ENCODE measurements at places on chromosomes 11 and 22.

- DNase-seq = no peak
Measured at GRCh38 chr22:40594924-40595323, 41.6 kb downstream of the MRTFA start.

- DNase-seq = no peak
Measured at GRCh38 chr22:19878461-19879245, 24.0 kb upstream of the GNB1L start.

DNA sequence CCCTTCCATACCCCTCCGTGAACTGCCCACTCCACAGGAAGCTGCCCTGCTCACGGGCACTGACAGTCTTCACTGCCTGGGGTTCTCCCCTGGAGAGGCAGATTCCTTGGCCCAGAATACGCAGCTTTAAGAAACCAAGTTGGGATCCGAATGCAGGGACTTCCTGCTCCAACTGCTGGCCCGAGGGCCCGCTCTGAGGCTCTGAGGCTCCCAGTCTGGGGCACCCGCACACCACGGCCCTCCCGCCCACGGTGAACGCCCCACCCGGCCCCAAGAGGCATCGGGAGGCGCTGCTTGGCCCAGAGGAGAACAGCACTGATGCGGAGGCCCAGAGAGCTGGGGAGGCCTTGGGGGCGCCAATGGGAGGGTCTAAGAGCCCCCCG lies 42.3 kb downstream of the IGF2 start:
- DNase-seq = no peak

DNA sequence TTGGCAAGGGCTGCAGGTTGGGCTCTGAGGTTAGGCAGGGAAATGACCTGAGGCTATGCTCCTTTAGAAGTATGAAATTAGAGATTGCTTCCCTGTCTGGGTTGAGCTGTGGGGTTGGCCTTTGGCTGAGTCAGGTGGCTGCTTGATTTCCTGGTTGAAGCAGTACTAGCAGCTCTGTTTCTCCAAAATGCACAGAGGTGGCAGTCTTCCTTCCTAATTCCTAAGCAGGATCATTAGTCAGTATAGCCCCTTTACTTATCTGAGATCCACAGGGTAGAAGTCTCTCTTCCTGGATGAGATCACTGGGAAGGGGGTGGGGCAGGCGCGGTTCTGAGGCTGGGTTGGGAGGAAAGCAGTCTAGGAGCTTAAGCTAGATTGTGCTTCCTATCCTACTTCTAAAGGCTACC lies 1917.5 kb downstream of the LRRC4C start:
- DNase-seq = no peak

DNA sequence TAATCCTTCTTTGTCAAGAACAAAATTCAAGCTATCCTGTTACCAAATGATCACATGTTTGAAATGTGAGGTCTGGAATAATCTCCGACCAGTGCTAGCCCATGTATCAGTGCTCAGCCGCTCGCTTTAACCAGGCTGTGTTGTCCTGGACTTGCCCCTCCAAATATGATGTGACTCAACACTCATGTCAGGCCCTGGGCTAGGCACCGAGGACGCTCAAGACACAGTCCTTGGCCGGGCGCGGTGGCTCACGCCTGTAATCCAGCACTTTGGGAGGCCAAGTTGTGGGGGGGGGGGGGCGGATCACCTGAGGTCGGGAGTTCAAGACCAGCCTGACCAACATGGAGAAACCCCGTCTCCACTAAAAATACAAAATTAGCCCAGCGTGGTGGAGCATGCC lies 54.1 kb upstream of the WNT7B start:
- no peak for DNase-seq

GRCh38 chr11:15106201-15106965 lies 8.3 kb upstream of the INSC start:
- DNase-seq = no peak

DNA sequence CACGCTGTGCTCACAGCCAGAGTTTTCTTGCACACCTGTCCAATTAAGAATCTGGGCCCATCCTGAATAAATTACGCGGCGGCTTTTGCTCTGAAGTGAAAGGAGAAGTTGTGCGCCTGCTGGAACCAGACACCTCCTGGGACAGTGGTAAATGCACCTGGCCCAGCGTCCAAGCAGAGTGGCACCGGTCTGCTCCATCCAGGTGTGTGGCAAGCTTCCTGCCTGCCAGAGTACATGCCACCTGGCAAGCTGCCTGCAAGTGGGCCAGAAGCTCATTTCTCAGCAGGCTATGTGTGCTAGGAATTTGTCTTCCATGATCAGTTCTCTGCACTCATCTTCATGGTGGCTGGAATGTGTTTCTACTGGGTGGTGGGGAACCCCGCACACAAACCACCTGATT lies 660.6 kb downstream of the ETS1 start:
- no peak for DNase-seq

- DNase-seq = no peak
Measured at GRCh38 chr22:41768430-41768829, 32.0 kb upstream of the CCDC134 start.

GRCh38 chr11:103552086-103552485 lies 442.9 kb downstream of the DYNC2H1 start:
- DNase-seq = no peak

- DNase-seq = no peak
Measured at GRCh38 chr11:78420796-78421209, 3.2 kb upstream of the GAB2 start.

DNA sequence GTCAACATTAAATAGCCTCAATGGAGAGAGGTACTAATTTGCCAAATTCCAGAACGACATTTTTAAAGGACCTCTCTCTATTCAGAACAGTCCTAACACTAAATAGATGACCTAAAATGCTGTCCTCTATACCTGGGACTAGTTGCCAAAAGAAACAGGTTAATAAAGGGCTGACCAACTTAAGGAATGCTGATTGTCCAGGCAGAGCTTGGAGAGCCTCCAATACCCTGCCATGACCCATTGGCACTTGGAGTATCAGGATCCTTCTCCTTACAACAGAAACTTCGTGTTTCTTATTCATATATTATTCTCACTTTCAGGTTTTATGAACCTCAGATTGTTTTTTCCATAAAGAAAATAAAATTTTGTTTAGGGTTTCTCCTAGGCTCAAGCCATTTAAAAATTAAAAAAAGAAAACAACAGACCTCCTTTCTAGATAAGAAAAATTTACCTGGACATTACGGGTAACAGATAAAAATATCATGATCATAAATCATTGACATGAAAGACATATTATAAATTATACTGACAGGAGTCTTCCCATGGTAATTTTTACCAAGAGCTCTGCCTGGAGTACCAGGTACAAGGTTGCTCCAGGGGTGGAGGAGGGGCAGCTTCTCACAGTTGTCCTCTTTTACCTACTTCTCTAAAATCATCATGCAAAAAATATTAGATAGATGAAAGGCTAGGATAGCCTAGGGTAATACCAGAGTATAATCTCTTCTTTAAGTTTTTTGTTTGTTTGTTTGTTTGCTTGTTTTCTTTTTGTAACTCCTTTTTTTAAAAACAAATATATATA lies 2.0 kb downstream of the LRRC4C start:
- no peak for DNase-seq

DNA sequence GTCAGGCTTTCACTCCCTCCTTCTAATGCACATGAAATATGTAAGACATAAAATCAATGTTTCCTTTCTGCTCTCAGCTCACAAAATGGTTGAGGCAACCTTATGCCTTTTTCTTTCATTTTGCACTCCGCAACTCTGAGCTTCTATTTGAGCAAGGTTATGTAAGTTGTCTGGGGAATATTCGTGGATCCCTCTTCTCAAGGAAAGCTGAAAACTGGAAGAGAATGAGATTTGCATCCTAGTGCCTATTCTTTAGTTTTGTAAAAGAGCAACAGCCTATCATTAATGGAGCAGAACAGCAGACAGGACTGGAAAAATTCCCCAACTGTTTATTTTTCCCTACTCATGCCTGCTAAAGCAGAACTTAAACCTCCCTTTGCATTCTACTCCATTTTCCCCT lies 141.7 kb downstream of the FAM76B start:
- DNase-seq = no peak

- no peak for DNase-seq
Measured at GRCh38 chr11:88555018-88555828, 217.7 kb upstream of the CTSC start.

DNA sequence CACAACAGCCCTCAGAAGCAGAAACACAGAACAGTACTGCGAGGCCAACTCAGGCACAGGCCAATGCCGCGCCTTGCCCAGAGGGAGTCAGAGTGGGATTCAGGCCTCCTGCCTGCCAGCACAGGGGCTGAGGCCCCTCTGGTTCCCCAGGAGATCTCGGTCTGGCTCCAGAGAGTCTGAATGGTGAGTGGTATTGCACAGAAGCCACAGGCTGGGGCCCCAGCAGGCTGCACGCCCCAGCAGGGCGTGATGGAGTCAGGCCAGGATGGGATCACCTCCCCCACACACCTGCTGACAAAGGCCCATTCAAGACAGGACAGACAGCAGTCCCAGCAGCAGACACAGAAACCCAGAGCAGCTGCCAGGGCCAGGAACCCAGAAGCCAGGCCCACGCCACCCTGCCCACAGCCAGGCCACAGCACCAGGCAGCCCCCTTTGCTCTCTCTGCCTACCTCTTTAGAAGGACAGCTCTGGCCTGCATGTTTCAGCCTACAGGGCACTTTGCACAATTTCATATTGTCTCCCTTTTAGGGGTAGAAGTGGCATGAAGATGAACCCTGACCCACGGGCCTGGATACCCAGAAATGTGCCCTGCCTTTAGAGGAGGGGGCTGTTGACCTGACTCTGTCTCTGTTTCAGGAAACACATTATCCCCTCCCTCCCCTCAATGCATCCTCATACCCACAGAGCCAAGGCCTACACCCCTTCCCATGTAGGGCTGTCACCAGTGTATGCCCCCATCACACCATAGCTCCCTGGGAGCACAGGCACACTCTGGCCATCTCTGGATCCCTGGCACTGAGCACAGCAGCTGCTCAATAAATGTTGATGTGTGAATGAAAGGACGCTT lies 6.1 kb downstream of the FXYD6 start:
- DNase-seq = peak; percentile 22

DNA sequence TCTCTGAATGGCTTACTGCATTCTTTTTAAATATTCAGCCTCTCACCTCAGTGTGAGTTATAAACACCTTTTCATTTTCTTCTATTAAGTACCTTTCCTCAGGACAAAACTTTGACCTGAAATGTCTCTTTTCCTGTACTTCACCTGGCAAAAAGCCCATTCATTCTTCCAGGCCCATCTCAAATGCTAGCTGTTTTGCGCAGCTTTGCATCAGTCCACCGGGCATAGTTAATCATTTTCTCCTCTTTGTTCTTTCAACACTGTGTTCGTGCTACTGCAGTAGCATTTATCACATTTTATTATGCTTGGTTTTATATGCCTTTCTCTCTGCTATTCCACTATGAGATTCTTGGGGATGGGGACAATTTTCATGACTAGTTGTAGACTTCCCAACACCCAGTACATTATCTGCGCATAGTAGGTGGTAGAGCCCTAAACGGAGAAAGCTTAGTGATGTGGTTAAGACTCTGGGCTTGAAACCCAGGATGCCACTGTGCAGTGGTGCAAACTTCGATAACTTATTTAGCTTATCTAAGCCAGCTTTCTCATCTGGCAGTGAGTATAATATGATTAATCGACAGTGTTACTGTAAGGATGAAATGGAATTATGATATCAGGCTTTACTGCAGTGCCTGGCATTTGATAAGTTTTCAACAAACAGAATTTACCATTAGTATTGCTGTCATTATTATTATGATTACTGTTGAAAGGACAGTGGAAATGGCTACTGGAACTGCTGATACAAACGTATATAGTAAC lies 695.7 kb downstream of the NELL1 start:
- no peak for DNase-seq

DNA sequence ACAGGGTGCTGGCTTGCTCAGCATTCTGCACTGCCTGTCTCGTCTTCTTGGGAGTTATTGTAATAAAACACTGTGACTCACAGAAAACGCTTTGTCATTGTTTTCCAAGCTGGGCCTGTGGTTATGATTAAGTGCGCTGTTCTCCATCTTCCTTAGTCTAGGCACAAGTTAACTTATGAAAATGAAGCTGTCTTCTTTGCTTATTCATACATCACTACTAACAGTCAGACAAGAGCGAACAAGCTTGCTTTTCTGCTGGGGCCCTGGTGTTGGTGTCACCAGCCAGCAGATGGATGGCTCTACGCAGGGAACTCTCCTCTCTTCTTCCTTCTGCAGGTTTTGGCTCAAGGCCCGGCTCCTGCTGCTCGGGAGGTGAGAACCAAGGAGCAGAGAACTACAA lies 380.1 kb upstream of the SYN3 start:
- peak; percentile 50 for DNase-seq

- DNase-seq = no peak
Measured at GRCh38 chr11:69086152-69087132, 37.7 kb downstream of the TPCN2 start.

GRCh38 chr11:113690619-113691569 lies 15.2 kb downstream of the TMPRSS5 start:
- DNase-seq = no peak

GRCh38 chr11:65417702-65418430 lies 4.7 kb upstream of the NEAT1 start:
- DNase-seq = no peak

DNA sequence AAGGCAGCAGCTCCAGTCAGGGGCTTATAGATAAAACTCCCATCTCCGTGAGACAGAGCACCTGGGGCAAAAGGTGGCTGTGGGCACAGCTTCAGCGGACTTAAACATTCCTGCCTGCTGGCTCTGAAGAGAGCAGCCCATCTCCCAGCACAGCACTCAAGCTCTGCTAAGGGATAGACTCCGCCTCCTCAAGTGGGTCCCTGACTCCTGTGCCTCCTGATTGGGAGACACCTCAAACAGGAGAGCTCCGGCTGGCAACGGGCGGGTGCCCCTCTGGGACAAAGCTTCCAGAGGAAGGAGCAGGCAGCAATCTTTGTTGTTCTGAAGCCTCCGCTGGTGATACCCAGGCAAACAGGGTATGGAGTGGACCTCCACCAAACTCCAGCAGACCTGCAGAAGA lies 279.4 kb downstream of the LARGE1 start:
- DNase-seq = no peak

GRCh38 chr11:107961480-107961879 lies 33.2 kb downstream of the RAB39A start:
- no peak for DNase-seq

DNA sequence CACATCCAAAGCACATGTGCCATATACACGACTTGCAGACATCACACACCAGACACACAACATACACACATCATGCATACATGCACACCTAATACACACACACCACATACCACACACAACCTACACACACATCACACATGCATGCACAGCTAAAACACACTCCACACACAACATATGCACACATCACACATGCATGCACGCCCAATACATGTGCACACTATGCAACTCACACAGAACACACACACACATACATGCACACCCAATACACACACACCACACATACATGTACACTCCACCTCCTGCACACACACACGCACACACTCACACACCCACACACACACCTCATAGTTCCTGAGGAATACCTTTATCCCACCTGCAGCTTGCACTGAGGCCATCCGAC lies 436.0 kb downstream of the MIAT start:
- DNase-seq = no peak

- DNase-seq = no peak
Measured at GRCh38 chr11:128941573-128942271, 949 bp downstream of the TP53AIP1 start.

DNA sequence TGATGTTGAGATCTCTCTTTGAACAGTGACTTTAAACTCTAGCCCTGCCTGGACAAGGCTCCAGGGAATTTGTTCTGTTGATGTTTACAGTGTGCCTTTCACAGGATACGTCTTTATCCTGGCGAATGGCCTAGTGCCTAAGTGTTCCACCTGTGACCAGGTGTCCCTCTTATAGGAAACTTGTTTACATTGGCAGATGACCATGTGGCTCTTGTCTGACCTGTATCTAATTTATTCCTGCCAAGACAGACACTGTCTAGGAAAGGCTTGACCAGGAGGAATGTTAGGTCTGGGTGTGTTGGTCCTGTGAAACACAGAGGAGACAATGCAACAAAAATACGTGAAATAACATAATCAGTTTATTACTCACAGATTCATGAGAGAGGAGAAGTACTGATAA lies 875.6 kb downstream of the METTL15 start:
- no peak for DNase-seq

Data from NCI-H524 (cell line).